T-helper 22 cell (primary cell): ENCODE measurements at places on chromosomes 3 and 15.

GRCh38 chr3:130857336-130858026 is 36.4 kb upstream of the ATP2C1 start:
- DNase-seq: no peak

DNA sequence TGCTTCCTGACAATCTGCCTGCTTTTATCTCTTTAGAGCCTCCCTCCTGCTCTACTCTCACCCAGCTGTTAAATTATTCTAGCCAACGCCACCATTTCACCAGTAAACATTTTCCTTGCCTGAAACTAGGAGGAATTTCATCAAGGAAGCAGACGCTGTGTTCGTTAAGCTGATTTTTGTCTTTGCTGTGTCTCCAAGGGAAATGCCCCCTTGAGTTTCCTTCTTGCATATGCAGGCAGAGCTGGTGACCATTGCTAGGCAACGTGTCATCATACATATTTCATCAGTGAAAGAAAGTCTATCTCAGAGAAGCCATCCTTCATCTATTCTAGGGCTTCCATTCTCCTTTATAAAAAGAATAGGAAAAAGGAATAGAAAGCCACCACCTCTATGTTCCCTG is 87.0 kb upstream of the ST8SIA2 start:
- DNase-seq: no peak

GRCh38 chr3:98560911-98561310 is 29.1 kb downstream of the GPR15 start:
- no peak for DNase-seq

DNA sequence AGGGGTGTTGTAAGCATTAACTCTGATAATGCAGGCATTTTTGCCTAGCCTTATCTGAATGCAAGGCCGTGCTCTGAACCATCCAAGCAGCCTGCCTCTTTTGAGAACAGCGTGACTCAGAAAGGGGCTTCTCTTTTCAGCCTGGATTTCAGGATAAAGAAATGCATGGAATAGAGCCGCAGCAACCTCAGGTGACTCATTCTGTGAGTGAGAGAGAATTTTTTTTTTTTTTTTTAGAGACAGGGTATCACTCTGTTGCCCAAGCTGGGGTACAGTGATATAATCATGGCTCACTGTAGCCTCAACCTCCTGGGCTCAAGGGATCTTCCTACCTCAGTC is 20.6 kb upstream of the PDE8A start:
- no peak for DNase-seq

DNA sequence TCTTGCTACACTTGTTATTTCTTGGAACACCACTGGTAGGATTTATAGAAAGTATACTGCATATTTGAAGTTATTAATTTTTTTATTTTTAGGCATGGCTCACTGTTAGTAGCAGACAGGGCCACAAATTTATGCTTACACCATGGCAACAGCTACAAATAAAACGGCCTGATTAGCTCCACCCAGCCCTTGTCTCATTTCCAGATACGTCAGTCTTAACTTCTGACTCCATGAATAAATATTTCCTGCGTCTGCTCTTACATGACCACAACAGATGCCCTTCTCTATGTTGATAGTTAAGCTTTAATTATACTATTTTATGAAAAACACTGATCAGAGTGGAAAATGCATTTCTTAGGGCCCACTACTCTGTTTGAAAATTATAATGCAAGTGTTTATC is 62.3 kb upstream of the CPOX start:
- no peak for DNase-seq
